WTC11 (cell line): ENCODE measurements at places on chromosomes 11 and 22. TPM values are rescaled to one million over a fixed set of nuclear protein-coding genes. Genes with fewer than 3 reads are reported as not detected.
A peak's percentile ranks its signal among the peaks of the same experiment; 100 is the strongest.

GRCh38 chr11:66720223-66720898 lies 8.7 kb downstream of the SPTBN2 start:
- peak; percentile 84 for DNase-seq

MMP12 gene
- total RNA-seq, result not detected in 3 replicates

DNA sequence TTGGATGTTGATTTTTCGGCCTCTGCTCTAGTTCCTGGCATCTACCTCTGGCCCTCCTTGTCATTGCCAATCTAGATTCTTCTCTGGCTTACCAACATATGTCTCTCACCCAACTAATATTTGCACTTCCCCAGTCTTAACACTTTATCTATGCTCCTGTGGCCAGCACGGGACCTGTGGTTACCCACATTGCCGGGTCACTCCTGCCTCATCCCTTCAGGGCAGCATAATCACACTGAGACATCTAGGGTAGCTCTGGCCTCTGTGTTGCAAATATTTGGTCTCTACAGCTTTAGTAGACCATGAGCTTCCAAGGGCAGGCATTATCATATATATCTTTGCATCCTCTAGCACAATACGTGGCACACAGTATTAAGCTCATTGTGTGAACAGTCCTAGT lies 182.0 kb upstream of the ARHGAP20 start:
- DNase-seq, result no peak

DNA sequence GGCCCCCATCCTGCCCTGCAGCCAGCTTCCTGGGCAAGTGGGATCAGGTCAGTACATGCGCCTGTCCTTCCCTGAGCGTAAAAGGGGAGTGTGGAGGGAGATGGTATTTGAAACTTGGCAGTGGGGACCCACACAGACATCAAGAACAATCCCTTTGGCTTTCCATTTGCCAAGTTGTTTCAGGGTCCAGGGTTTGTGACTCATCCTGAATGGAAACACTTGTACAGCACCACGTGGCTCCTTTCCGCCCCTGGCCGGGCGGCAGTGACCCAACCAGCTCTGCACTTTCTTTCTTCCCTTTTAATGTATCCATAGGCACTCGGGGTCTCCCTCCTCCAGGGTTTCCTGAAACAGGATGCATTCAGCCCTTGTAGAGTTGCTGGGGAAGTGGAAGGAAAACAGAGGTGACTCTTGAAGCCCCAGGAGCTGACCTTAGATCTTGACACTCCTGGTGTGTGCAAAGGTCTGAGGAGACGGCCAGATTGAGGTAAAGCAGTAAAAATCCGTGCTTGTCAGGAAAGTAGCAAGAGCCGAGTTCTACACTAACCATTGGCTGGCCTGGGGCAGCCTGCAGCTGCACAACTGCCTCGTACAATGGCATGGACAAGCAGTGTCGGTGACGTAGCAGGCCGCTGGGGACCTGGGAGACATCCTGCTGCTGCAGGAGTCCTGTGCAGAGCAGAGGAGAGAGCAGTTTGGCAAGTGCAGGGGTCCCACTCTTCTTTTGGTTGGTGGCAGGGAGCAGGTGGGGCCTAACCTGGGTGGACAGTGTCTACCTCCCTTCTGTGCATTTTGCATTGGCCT lies 189.8 kb downstream of the SNX19 start:
- no peak for DNase-seq

- no peak for DNase-seq
These were observed 9.2 kb upstream of the KCNE3 start for GRCh38 chr11:74476536-74476935.

CSRP3 gene
- total RNA-seq, result not detected in 3 replicates

DNA sequence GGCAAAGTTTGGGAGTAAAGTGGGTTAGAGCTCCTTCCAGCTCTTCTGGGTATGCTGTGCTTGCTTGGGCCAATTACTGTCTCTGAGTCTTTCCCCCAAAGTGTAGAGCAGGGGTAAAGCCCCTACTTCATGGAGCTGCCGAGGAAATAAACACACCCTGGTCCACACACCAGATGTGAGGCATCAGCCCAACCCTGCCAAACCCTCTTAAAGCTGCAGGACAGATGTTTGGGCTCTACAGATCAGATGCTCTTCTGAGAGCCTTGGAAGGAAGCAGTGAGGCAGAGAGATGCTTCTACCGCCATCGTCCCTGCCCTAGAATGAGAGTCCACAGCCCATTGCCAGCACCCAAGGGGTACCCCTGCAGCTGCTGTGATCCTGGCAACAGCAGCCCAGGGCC lies 64.7 kb downstream of the ELFN2 start:
- no peak for DNase-seq

- peak; percentile 48 for DNase-seq
These were observed 1.4 kb downstream of the CTTN start for GRCh38 chr11:70399681-70400112.

- DNase-seq, result no peak
These were observed 17.8 kb upstream of the CASTOR1 start for GRCh38 chr22:30307041-30307574.

ARFGAP3 gene
- 16.9 to 17.1 TPM (median 17.1 TPM) in 3 replicates for total RNA-seq

DNA sequence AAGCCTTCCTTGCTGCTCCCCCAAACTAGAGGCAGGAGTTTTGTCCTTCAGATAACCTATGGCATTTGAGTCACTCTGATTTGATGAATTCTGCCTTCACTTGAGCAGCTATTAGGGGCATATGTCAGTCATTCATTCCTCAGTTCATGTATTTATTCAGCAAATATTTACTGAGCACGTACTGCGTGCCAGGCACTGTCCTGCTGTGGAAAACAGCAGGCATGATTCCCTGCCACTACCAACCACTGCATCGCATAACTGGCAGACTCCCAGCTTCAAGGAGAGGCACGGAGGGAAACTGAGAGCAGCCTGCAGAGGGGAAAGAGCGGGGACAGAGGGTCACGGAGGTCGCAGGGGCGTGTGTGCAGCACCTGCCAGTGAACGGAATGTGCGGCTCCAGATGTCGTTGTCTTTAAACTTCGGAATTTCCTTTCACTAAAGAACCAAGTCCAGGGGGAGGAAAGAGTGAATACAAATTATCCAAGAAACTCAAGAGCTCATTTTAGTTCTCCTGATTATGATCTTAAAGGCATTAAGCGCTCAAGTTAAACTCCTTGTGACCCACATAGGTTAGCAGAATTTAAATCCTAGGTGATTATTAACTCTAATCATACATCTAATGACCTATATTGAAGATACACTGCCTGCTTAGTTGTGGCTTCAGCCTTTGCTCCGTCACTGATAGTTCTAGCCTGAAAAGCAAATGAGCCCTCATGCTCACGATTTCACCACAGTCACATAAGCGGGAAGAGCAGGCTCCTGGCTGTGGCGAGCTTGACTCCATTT lies 12.6 kb downstream of the PPARA start:
- DNase-seq, result no peak

DNA sequence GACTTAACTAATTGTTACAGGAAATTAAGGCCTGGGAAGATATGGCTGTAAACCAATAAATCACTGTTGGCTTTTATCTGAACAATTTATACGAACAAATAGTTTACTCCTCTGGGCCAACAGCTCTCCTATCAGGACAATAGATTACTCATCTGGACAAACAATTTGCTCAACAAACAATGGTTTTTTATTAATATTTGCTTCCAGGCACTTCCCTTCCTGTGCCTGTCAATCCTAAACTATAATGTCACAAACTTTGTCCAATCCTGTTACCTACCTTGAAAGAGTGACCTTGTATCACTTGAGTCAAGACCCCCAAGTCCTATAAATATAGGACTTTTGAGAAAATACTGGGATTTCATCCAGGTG lies 87.6 kb upstream of the OR9Q1 start:
- DNase-seq, result no peak

GRCh38 chr11:111384494-111384893 lies 5.4 kb upstream of the POU2AF1 start:
- no peak for DNase-seq

DNA sequence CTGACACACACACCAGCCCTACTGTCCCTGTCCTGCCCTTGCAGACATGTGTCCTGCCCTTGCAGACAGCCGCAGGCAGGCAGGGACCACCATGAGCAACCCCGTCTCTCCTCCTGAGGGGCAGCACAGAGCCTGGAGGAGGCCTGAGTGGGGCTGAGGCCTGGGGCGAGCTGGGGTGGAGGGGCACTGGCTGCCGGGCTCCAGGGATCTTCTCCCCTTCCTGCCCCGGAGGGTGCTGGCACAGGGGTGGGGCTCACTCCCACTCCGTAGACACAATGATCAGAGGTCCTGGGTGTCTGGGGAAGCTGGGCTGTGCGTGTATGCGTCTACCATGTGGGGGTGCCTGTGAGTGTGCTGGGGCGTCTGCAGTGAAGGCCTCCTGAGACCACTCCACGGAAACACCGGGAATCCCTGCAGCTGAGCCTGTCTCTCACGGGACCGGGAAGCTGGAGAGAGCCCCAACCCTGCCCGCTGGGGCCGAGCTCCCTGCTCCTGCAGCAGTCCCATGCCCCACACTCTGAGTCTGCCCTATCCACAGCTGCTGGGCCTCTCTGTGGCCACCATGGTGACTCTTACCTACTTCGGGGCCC lies 588 bp downstream of the TSPAN32 start:
- no peak for DNase-seq

- DNase-seq, result no peak
These were observed 46.2 kb downstream of the HIRA start for GRCh38 chr22:19385221-19385906.
